Common myeloid progenitor, CD34-positive (primary cell): ENCODE measurements at places on chromosomes 12 and 14.

- DNase-seq: peak; percentile 25
Measured at GRCh38 chr12:132085291-132085635, 58.9 kb downstream of the DDX51 start.

- DNase-seq: no peak
Measured at GRCh38 chr12:50079771-50080170, 5.4 kb upstream of the SMARCD1 start.

DNA sequence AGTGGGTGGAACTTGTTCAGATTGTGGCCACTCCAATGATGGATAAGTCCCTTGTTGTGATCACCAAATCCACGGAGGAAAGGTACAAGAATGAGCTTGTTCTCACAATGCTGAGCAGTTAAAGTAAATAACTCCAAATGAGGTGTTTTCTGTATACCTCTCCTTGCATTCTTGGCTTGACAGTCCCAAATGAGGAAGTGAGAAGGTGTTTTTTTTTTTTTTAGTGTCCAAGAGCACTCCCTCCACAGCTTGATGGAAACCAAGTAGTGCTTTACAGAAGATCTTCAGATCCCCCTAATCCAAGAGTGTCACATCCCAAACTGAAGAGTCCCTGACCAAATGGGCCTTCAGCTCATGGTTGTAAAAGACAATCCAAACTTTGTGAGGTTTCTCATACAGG is 153.6 kb downstream of the ATP23 start:
- DNase-seq: no peak

- DNase-seq: peak; percentile 89
Measured at GRCh38 chr12:124994437-124994975, 1.1 kb downstream of the BRI3BP start.

GRCh38 chr12:55972042-55972441 is 1.8 kb upstream of the RAB5B start:
- DNase-seq: no peak

GRCh38 chr12:53786411-53786810 is 34.6 kb upstream of the CISTR start:
- DNase-seq: no peak

- DNase-seq: no peak
Measured at GRCh38 chr12:117370588-117370987, 9.2 kb upstream of the NOS1 start.
